ENCODE measurements at places on chromosomes 4 and X. TPM values are rescaled to one million over a fixed set of nuclear protein-coding genes. Genes with fewer than 3 reads are reported as not detected.

The CPEB2 gene
- 14.9 TPM for total RNA-seq

The SRP72 gene
- 142 TPM for total RNA-seq

The TRIM75 gene
- not detected for total RNA-seq

The BMPR1B gene
- 5.4 TPM for total RNA-seq

GRCh38 chr4:80925293-80925692 lies 105.2 kb upstream of the BMP3 start:
- H3K27me3 ChIP-seq = no peaks in the 10 kb centered on the region
- H3K4me1 ChIP-seq = no peaks in the 10 kb centered on the region
- no peaks in the 10 kb centered on the region for H3K36me3 ChIP-seq
- H3K27ac ChIP-seq = no peak overlapping the region
- H3K4me3 ChIP-seq = no peak overlapping the region

- no peak overlapping the region for H3K27ac ChIP-seq
- H3K4me3 ChIP-seq = no peak overlapping the region
- H3K27me3 ChIP-seq = peaks cover 4% of the 10 kb centered on the region
- H3K36me3 ChIP-seq = no peaks in the 10 kb centered on the region
- peaks cover 7% of the 10 kb centered on the region for H3K4me1 ChIP-seq
These were observed 151.9 kb upstream of the PLAC1 start for GRCh38 chrX:134810211-134810610.

GRCh38 chr4:100682477-100683218 lies 164.8 kb upstream of the EMCN start:
- peaks cover 4% of the 10 kb centered on the region for H3K4me1 ChIP-seq
- H3K27me3 ChIP-seq = no peaks in the 10 kb centered on the region
- H3K36me3 ChIP-seq = no peaks in the 10 kb centered on the region
- H3K27ac ChIP-seq = no peak overlapping the region
- no peak for DNase-seq

DNA sequence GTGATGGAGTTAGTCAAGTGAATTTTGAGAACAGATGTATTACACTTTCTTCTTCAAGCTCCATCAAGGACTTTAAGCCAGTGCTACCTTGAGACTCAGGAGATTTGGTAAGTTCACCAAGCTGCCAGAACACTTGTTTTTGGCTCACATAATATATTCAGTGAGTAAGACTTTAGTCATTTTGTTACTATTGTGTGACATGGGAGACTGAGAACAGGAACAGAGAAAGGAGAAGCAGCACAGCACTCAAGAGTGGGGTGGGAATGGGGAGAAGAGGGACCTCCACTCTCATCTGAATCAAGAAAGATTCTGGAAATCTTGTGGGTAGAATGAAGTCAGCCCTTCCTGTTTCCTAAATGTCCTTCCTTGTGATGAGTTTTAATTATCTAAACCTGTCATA lies 87.3 kb upstream of the TET2 start:
- no peak overlapping the region for H3K27ac ChIP-seq
- no peak overlapping the region for H3K4me3 ChIP-seq
- H3K36me3 ChIP-seq = no peaks in the 10 kb centered on the region
- peaks cover 14% of the 10 kb centered on the region for H3K4me1 ChIP-seq

GRCh38 chr4:138494931-138495330 lies 252.8 kb upstream of the SLC7A11 start:
- H3K27ac ChIP-seq = no peak overlapping the region
- H3K36me3 ChIP-seq = no peaks in the 10 kb centered on the region
- no peaks in the 10 kb centered on the region for H3K27me3 ChIP-seq
- DNase-seq = peak; percentile 19
- no peaks in the 10 kb centered on the region for H3K4me1 ChIP-seq

Measured in endothelial cell (in vitro differentiated cells).